ENCODE measurements at places on chromosomes 11 and 22. TPM values are rescaled to one million over a fixed set of nuclear protein-coding genes. Genes with fewer than 3 reads are reported as not detected.
A peak's percentile ranks its signal among the peaks of the same experiment; 100 is the strongest.

GRCh38 chr11:124207102-124207792 lies 24.1 kb downstream of the OR10D3 start:
- no peak overlapping the region for H3K4me3 ChIP-seq
- H3K36me3 ChIP-seq, result no peaks in the 10 kb centered on the region
- DNase-seq, result no peak
- H3K27me3 ChIP-seq, result peaks cover 16% of the 10 kb centered on the region

- H3K4me3 ChIP-seq, result no peak overlapping the region
- no peak overlapping the region for H3K27ac ChIP-seq
- DNase-seq, result no peak
- H3K27me3 ChIP-seq, result peaks cover 6% of the 10 kb centered on the region
- H3K36me3 ChIP-seq, result no peaks in the 10 kb centered on the region
Observed at GRCh38 chr11:19392321-19392720, 151.6 kb upstream of the E2F8 start.

MISFA gene
- 1.0 TPM for total RNA-seq

GRCh38 chr22:49300951-49301397 lies 526.7 kb downstream of the BRD1 start:
- no peaks in the 10 kb centered on the region for H3K4me1 ChIP-seq
- H3K4me3 ChIP-seq, result no peak overlapping the region
- H3K27me3 ChIP-seq, result peaks cover 7% of the 10 kb centered on the region
- H3K36me3 ChIP-seq, result no peaks in the 10 kb centered on the region
- DNase-seq, result no peak
- no peak overlapping the region for H3K27ac ChIP-seq

- H3K4me1 ChIP-seq, result no peaks in the 10 kb centered on the region
- DNase-seq, result no peak
- no peak overlapping the region for H3K27ac ChIP-seq
- no peaks in the 10 kb centered on the region for H3K27me3 ChIP-seq
Observed at GRCh38 chr22:35719212-35719875, 1.7 kb downstream of the APOL5 start.

GRCh38 chr11:113881856-113882255 lies 6.5 kb upstream of the USP28 start:
- H3K4me3 ChIP-seq, result no peak overlapping the region
- no peaks in the 10 kb centered on the region for H3K27me3 ChIP-seq
- peaks cover 10% of the 10 kb centered on the region for H3K4me1 ChIP-seq
- no peak for DNase-seq
- H3K27ac ChIP-seq, result no peak overlapping the region
- H3K36me3 ChIP-seq, result no peaks in the 10 kb centered on the region

- peak overlapping the region; percentile 25 for H3K27ac ChIP-seq
- H3K27me3 ChIP-seq, result no peaks in the 10 kb centered on the region
- H3K4me1 ChIP-seq, result peaks cover 17% of the 10 kb centered on the region
- no peak overlapping the region for H3K4me3 ChIP-seq
Observed at GRCh38 chr22:24037851-24038765, 27.0 kb downstream of the CABIN1 start.

OTOG gene
- not detected for total RNA-seq

Data from activated T-cell treated with anti-CD3 and anti-CD28 coated beads, Interleukin-2, amount 50 U/mL, for 72 hours (primary cell).